ENCODE measurements at places on chromosomes 3 and 15. TPM values are rescaled to one million over a fixed set of nuclear protein-coding genes. Genes with fewer than 3 reads are reported as not detected.

The OSTN gene
- total RNA-seq: 1.8 TPM

The ALDH1L1 gene
- total RNA-seq: not detected

The GAP43 gene
- 0.89 TPM for total RNA-seq

The GOLGA6A gene
- total RNA-seq: not detected

The TEX55 gene
- not detected for total RNA-seq

The IGDCC3 gene
- not detected for total RNA-seq

The ETV5 gene
- 37.7 TPM for total RNA-seq

The OXTR gene
- total RNA-seq: 31.7 TPM
